ENCODE measurements at places on chromosomes 16 and 17.

DNA sequence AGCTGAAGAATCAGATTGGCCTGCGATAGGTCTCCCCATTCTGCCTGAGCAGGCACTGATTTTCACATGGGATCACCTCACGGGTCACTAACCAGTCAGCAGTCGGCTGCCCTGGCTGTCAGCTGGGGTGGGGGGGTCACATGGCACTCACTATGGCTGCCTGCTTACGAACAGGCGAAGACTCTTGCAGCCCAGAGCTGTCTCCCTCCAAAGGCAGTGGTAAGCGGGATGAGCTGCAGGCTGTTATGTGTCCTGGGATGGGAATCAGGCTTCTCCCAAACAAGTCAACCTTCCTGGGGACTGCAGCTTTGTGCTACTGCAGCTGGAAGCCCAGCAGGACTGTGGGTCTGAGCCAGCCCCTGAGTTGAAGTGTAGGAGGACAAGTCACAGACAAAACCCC, 29.0 kb upstream of the ADORA2B start:
- DNase-seq = no peak

- DNase-seq = peak; percentile 42
Measured at GRCh38 chr17:42329025-42329976, 41.0 kb downstream of the STAT5A start.

- no peak for DNase-seq
Measured at GRCh38 chr16:9909072-9909825, 273.0 kb downstream of the GRIN2A start.

DNA sequence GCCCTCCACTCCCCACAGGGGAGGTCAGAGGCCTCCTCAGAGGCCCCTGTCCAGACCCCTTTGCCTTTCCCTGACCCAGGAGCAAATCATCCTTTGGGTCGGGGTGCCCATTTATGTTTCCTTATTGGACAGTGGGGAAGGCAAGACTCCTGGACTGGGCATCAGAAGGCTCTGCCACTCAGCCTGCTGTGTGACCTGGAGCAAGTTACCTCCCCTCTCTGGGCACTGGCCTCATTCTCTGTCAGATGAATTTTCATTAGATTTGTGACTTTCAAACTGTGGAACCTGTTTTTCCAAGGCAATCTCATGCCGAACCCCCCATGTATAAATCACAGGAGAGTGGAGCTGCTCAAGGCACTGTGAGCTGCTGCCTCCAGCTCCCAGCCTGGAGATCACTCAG, 47.0 kb upstream of the TOB1 start:
- DNase-seq = no peak

- no peak for DNase-seq
Measured at GRCh38 chr17:17172990-17173389, 33.1 kb downstream of the PLD6 start.

GRCh38 chr17:82240506-82241182, 11.8 kb downstream of the SLC16A3 start:
- no peak for DNase-seq

DNA sequence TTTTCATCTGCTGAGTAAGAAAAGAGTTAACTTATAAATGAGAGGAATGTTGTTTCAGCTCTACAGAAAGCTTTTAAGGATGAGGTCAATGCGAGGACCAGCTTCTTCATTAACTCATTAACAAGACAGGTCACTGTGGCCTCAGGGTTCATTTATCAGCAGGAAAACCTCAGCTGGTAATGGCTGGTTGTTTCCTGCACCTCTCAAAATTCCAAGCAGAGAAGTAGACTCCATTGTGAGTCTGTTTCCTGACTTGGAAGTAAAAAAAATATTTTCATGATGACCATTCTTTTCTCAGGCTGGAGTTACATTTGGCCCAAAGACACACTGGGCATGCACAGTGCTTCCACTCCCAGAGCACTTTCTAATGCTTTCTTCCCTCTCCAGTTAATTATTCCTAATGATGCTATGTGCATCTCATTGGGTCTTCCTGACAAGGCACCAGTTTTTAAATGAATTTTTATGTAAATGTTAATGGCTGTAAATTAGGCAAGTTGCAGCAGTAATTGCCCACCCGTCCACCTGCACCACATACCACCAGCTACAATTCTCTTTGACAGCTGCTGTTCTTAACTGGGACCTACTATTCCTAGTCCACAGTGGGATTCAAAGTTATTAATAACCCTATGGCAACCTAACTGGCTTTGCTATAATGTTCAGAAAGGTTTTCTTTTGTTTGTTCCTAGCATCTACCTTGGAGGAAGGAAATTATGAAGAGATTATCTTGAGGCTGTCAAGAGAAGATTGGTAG, 89.5 kb upstream of the BCAR1 start:
- no peak for DNase-seq

- DNase-seq = no peak
Measured at GRCh38 chr16:19817122-19817521, 67.5 kb downstream of the GPRC5B start.

DNA sequence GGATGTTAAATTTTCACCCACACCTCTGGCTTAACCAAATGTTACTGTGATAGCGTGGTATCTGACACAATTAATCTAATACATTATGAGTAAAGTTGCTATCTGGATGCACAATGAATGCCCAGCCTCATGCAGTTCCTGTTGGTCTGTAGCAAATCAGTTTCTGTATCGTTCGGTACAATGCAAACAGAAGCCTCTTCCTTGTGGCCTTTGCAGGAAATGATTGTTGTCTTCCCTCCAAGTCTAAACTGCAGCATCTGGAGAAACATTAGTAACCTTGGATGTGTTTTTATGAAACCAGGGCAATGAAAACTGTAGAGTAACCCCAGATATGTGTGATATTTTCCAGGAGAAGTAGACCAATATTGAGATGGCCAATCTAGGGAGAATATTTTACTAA, 46.8 kb downstream of the CYB561 start:
- DNase-seq = peak; percentile 80

DNA sequence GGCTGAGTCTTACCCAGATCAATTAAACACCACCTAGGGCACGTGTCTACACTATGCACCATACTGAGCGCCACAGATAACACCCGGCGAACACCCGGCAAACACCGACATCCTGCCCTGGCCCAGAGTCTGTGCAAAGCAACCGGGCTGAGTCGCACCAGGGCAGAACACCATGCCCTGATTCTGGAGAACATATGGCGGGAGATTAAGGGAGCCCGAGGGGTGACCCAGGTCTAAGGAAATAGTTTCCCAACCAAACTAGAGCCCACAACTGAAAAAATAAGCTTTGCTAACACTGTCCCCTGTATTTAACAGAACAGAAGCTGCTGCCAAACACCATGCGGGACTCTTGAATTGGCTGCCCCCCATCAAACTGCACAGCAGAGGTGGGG, 22.1 kb downstream of the MYO18A start:
- no peak for DNase-seq

- DNase-seq = peak; percentile 76
Measured at GRCh38 chr16:85372627-85373372, 240.3 kb upstream of the GSE1 start.

GRCh38 chr17:81401723-81402529, 6.7 kb downstream of the BAHCC1 start:
- peak; percentile 59 for DNase-seq

- no peak for DNase-seq
Measured at GRCh38 chr17:53736516-53737240, 86.0 kb upstream of the KIF2B start.

GRCh38 chr16:84295203-84295860, 654 bp downstream of the WFDC1 start:
- DNase-seq = no peak

DNA sequence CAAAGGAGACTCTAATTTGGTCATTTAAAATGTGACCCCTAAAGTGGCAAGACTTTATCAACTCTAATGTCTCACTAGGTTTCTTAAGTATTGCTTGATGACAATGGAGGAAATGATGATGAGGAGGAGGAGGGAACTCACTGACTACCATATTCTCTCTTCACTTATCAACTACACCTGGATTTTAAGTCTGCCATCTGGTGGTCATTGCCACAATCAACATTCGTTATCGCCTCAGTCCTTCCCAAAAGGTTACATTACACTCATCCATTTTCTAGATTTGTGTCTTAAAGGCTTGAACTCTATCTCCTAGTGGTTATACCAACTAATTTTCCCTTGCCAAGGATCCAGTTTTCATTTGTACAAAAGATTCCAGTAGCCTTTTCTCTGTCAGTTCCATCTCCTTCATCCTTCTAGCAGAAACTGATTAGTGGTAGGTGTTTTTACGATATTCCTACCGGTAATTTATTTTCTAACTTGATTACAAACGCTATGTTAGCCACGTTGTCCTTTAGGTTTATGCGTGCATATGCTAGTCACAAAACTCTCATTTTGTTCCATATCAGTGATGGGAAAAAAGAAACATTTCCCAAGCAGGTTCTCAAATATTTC, 114.6 kb upstream of the NOG start:
- DNase-seq = no peak

DNA sequence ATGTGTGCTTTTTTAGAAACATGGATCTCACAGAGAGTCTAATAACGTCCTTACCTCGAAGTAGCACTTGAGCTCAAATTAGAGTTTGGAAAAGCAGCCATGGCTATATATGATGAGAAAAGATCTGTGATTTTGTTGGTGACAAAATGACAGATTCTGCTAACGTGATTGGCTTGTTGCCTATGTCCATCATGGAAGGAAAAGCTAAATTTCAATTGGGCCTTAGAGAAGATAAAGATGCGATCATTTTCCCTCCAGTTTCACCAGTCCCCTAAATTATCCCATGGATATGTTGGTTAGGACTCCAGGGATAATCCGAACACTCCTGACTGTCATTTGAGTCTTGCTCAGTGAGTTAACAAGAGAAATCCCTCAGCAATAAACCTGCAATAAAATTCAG, 175.8 kb downstream of the C16orf95 start:
- DNase-seq = no peak

- DNase-seq = peak; percentile 80
Measured at GRCh38 chr16:13936596-13937081, 16.7 kb downstream of the ERCC4 start.

- DNase-seq = peak; percentile 82
Measured at GRCh38 chr16:70746040-70746707, 54.8 kb downstream of the VAC14 start.

- no peak for DNase-seq
Measured at GRCh38 chr16:3252967-3253366, 3.5 kb downstream of the MEFV start.

DNA sequence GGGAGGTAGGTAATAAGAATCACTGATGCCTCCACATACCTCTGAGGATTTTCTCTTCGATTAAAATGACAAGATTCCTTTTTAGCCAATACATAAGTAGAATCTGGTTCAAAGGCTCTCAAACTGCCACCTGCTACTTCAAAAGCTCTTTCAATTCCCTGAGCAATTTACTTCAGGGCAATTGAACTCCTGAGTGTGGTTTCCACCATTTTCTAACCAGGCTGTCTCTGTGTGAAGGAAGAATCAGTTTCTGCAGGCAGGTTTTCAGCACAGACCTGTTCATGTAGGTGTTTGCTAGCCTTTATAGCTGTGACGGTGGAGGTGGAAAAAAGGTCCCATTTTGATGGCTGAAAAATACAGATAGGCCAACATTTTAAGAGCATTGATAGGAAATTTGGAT, 18.2 kb upstream of the HS3ST3B1 start:
- DNase-seq = no peak

DNA sequence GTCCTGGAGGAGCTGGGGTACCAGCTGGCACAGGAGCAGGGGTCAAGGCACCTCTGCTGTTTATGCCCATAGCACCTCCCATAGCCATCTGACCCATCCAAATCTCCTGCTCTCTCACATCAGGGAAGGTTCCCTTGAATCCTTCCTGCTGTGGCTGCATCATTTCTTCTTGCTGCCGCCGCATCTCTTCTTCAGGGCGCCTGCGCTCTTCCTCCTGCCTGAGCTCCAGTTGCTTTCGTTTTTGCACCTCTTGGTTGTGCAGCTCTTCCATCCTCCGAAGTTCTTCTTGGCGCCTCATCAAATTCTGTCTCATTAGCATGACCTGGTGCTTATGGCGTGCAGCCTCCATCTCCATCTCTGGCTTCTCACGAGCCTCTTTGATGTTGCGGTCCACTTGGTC, 2.0 kb upstream of the NOB1 start:
- DNase-seq = no peak

- no peak for DNase-seq
Measured at GRCh38 chr16:84643674-84644073, 4.6 kb upstream of the KLHL36 start.

DNA sequence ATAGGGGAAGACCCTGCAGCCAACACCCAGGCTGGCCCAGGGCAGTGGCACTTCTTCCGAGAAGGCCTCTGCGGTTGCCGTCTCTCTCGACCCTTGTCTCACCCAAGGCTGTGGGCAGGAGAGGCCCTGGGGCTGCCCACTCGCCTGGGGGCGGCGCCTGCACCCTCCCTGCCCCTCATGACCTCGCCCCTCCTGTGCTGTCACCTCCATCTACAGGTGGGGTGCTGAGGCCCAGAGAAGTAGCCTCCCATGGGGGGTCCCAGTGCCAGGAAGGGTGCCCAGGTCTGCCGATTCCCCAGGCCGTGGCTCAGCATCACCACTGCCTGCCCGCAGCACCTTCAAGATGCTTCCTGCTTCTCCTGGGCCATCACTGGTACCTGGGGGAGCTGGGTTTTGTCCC, 992 bp downstream of the NLRC3 start:
- DNase-seq = no peak

DNA sequence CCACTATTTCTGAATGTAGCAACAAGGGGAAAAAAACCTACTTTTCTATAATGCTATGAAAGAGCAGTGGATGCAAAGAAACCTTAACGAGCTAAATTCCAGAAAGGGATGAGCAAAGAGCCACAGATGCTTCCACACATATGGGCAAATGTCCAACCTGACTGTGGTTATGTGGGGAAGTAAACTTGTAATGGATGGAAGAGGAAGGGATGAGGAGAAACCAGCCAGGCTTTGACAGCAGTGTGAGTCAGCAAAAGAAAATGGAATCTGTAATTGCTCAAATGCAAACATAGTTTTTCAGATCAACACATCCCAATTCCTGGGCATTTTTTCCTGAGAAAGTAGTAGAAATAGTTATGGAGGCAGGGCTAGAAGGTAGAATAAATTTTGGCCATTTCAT, 204.8 kb upstream of the CPHXL start:
- DNase-seq = peak; percentile 6

- DNase-seq = no peak
Measured at GRCh38 chr17:65482201-65482600, 79.2 kb downstream of the AXIN2 start.

DNA sequence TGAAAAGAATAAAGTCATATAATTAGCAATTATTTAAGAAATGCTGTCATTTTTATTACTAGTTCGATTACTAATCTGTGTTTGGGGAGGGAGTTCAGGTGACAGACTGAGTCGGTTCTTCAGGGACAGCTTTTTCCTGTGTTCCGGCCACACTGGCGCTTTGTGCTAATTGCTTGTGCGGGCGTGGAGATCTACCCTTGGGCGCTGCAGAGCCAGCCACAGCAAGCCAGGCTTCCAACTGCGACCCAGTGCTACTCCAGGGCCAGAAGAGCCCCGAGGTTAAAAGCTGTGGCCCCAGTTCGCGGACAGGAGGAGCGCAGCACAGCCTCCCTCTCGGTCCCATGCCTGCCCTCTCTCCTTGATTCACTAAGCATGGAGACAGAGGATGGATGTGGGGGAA, 6.5 kb upstream of the OR2C1 start:
- no peak for DNase-seq

Data from fibroblast of gingiva (primary cell).